T-helper 2 cell (primary cell): ENCODE measurements at places on chromosomes 12 and 14.

GRCh38 chr12:62720025-62720424 lies 214.9 kb downstream of the PPM1H start:
- no peak for DNase-seq

DNA sequence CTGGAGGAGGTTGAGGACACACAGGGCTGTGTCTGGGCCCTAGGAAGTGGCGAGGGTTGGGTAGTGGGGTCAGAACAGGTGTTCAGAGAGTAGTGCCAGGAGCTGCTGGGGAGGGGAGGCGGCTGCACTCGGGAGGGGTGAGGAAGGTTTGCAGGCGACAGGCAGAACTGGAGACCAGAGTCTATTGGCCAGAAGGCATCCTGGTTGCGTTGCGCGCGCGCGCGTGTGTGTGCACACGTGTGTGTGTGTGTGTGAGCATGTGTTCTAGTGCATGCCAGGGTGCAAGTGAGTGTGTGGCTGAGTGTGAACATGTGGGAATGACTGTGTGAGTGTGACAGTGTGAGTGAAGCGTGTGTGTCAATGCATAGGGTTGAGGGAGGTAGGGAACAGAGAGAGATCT lies 86.4 kb downstream of the CCDC92 start:
- no peak for DNase-seq

DNA sequence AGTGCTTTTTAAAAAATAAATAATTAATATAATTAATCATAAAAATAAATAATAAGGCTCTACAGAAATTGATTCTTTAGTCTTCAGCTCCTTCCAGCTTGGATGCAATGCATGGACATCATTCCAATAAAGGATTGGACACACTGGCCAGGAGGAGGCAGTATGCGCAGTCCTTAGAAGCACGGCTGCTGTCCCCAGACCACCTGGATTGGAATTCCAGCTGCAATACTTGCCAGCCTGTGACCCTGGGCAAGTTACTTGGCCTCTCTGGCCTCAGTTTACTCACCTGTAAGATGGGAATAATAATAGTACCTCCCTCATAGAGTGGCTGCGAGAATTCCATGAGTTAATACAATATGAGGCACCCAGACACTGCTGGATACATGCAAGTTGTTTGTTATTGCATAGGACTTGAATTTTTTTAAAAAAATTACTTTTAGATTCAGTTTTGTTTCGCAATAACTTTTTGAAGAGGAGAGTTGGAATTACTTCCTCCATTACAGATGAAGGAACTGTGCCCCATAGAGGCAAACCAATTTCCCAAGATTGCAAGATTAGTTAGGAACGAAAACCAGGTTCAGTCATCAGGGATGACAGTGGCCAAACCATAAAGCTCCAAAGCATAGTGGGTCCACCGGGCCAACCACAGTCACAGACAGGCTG lies 12.2 kb downstream of the RPH3A start:
- DNase-seq, result no peak

DNA sequence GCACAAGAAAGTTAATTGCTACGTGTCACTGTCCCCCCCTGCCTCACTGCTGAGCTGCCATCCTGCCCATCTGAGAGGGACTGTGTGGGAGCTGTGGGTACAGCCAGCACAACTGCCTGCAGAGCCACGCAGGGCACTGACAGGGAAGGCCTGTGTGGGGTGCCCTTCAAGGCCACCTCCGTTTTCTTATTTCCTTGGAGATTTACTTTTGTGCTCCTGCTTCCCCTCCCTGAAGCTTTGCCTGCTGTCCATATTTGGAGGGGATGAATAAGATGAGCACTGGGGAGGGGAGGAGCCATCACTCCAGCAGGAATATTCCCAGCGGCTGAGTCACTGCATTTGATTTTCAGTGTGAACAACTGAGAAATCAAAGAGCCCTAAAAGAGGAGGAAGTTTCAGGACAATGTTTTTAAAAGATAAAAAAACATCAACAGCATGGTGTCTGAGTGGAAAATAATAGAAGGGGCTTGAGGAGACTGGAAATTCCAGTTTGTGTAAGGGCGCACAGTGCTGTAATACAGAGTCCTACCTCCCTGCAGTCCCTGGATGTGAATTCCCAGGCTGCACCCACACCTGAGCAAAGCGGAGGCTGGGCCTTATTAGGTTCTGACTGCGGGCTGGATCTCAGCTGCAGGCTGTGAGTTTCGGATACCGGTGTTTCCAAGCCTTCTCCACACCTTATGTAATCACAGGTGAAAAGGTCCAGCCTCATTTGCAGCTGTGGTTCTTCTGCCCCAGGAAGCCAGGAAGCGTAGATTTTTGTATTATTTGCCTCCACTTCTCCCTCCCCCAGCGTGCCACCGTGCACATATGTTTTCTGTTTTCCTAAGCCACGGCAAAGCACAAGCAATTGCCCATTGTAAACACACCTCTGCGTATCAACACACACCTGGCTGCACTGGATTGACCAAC lies 192.6 kb upstream of the BCL2L14 start:
- no peak for DNase-seq

- DNase-seq, result no peak
These were observed 14.5 kb upstream of the SLC38A2 start for GRCh38 chr12:46386877-46387629.

GRCh38 chr12:22217556-22217955 lies 117.0 kb downstream of the ST8SIA1 start:
- no peak for DNase-seq

GRCh38 chr14:102764220-102764671 lies 13.0 kb upstream of the TRAF3 start:
- no peak for DNase-seq

GRCh38 chr12:92968176-92968813 lies 39.2 kb upstream of the EEA1 start:
- no peak for DNase-seq

DNA sequence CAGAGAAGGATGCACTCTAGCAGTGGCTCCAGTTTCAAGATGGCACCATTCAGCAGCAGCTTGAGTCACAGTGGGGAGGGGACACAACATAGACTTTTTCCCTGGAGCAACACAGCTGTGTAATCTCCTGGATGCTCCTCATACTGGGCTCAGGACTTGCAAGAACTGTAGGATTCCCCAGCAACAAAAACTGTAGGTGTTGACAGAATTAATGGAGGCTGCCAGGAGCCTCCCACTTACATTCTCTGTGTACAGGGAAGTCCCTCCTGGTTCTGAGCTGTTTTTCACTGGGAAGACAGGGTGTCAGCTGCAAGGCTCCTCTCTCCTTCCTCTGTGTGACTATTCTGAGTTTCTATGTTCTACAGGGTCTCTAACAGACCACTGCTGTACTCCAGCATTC lies 217.9 kb downstream of the KIF21A start:
- no peak for DNase-seq

- no peak for DNase-seq
These were observed 150.3 kb downstream of the DPF3 start for GRCh38 chr14:72743626-72744025.

- DNase-seq, result no peak
These were observed 44.2 kb downstream of the LGMN start for GRCh38 chr14:92704036-92704804.

- no peak for DNase-seq
These were observed 126.8 kb upstream of the MED13L start for GRCh38 chr12:116404247-116404646.

DNA sequence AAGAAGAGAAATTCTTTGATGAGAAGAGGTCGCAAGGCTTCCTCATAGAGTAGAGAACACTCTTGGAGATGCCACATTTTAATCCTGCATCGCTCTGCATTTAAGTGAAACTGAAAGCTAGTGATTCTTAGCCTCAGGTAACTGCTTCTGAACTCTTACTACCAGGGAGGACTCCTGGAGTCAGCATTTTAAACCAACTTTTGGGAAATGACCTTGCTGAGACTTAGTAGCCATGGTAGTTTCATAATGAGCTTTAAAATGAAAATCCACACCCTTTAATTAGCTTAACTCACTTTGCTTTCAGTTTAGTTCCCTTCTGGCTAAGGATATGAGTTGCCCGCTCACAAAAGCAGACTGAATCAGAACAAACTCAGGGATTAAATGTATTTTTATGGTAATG lies 80.3 kb downstream of the SYNE2 start:
- no peak for DNase-seq

GRCh38 chr12:7005311-7005710 lies 13.0 kb downstream of the LPCAT3 start:
- DNase-seq, result no peak

DNA sequence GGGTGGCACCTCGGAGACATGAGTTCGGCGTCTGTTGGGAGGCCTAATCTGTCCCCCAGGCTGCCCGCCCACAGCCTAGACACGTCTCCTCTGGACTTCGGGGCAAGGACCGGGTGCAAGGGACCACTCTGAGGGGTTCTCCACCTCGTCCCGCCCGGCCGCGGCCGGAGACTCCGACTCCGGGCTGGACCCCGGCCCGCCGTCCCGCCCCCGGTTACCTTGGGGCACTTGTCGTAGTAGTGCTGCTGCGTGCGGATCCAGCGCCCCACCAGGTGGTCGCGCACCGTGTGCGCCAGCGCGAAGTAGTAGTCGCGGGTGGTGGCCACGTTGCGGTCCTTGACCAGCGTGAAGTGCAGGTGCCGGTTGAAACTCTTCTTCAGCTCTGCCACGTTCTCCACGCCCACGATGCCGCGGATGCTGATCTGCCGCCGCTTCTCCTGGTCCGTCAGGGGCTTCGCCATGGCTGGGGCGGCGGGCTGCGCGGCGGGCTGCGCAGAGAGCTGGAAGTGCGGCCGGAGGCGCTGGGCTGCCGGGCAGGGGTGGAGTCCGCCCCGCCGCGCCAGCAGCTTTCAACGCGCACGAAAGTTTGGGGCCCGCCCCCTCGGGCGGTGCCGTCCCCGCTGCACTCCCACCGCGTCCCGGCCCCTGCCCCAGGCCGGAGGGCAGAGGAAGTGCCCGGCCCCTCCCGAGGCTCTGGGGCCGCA lies at the start of gene PYGL:
TSS of gene PYGL (minus strand) at position 541 of the 704 bp plus-strand sequence. CDS start at position 461, 80 bp downstream.
- DNase-seq, result peak; percentile 9

- DNase-seq, result no peak
These were observed 797.4 kb downstream of the RPS29 start for GRCh38 chr14:48788771-48789170.

GRCh38 chr12:4112734-4113325 lies 160.7 kb upstream of the CCND2 start:
- DNase-seq, result no peak

DNA sequence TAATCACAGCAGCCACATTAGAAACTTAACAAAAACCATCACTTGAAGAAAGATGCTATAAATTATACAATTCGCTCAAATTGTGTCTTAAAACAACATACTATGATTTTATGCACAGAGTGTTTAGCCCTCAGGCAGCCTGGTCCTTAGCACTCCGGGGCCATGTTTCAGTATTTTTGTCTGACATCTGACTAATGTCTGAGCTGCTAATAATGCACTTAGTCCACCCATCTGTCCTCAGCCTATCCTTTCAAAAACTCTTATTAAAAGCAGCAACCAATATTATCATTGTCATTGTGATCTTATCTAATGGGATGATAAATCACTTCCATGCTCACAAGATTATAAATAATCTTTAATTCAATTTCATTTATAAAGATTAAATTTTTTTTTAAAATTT lies 602.7 kb upstream of the FOXG1 start:
- DNase-seq, result no peak

DNA sequence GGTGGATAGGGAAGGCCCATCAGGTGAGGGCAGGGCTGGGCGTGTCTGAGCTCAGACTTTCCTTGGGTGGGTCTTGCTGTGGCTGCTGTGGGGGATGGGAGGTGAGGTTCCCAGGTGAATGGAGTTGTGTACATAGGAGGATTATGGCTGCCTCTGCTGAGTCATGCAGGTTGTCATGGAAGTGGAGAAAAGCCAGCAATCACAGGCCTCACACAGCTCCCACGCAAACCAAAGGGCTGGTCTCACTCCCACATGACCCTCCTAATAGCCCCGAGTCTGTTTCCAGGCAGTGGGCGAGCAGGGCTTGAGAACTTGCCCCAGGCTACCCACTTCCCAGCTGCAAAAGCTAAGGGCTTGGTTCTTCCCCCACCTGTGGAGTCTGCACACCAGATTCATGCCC lies 149.5 kb downstream of the IPO8 start:
- DNase-seq, result no peak

DNA sequence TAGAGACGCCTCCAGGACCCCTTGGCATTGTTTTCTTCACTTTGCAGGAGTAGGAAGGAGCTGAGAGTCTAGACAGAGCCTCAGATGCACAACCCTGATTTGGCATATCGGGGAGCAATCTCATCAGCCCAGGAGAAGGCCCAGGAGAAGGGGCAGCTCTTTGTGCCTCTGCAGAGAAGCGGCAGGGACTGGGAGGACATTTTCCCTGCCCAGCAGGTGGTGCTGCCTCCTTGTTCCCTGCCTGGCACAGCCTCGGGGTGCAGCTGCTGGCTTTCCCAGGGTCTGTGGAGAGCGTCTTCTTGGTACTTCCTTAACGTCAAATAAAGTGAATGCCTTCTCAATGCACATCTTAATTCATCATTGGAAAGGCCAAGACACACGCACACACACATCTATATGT lies 419.5 kb downstream of the TMEM121 start:
- no peak for DNase-seq

DNA sequence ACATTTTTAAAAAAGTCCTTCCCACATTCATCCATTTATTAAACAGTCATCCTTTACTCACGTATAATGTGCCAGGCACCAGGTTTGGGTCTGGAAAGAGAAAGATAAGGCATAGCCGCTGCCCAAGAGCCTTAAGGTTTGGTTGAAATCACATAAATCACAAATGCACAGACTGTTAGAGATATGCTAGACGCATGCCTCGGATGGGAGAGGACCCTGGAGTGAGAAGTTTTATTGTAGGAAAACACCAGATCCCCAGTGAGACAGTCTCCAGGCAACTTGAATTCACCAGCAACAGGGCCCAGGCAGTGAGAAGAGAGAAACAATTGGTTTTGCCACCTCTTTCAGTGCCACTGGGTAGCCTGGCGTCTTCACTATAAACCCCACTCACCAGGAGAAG lies 305.9 kb upstream of the AMIGO2 start:
- no peak for DNase-seq

DNA sequence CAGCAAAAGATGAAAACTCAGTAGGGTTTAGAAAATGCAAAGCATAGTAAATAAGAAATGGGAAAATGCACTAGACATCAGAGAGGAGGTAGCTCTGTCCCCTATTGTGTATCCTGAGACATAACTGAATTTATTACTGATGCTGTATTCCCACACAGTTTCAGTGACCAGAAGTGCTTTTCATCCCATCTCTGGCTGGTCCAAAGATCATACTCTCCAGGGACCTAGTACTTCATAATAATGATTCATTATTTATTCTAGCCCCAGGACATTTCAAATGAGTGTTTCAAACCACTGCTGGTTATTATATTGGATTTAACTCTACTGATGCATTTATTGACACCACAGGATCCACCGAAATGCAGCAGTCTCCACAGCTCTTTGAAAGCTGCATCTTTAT lies 163.3 kb downstream of the PAWR start:
- no peak for DNase-seq

DNA sequence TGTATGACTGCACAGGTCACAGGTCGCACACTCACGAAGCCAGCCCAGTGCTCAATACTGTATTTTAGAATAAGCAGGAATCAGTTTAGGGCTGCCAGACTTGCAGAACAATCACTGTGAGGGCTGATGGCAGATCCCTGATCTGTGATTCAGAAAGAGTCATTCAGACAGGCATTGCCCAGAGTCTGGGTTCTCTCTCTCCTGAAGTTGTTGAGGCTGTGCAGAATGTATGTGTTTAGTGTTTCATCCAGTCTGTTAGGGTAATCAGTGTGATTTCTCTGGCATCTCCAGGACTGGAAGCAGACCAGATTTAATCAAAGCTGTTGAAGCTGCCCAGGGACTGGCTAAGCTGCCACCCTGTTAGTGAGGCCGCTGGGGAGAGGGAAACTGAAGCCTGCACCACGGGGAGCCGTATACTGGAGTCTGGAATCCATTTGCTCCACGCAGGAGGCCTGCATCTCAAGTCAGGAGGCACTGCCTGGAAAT lies 69.3 kb downstream of the ETV6 start:
- DNase-seq, result no peak
